ENCODE measurements at places on chromosomes 12 and 14. TPM values are rescaled to one million over a fixed set of nuclear protein-coding genes. Genes with fewer than 3 reads are reported as not detected.

DNA sequence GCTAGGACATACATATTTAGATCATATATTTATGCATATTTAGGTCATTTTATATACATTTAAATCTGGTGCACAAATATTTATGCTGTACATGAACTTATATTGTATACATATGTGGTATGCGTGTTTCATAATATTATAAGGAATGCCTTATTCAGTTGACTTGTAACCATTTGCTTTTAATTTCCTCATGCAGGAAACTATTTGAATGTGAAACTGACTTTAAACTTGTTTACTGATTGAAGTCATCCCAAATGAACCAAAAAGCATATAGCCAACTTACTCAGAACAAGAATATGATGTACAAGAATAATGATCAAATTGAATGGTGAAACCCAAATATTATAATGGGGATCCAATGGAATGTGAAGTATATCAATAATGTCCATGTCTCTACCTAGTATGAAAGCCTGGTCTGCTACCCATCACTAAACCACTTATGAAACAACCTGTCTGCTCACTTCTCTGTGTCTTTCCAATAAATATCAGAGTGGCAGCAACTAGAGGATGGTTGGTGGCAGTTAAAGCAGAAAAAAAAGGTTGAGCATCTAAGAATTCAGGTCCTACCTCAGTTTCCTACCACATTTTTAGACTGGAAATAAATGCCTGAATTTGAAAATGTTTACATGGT, 38.3 kb downstream of the RPS6KA5 start:
- DNase-seq: no peak

DNA sequence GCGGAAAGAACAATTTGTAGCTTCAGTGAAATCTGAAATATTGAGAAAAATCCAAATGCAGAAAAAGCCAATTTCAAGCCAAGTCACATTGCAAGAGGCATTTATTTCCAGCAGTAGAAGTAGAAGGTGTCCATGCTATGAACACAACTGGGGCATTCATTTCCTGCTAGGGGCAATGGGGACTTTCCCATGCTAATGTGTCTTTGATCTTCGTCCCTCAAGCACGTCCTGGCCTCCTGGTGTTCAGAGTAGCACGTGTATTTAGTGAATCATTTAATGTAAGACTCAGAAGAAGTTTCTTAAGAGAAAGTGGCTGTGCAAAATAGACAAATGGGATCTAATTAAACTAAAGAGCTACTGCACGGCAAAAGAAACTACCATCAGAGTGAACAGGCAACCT, 267.9 kb downstream of the TMEM132C start:
- no peak for DNase-seq

DNA sequence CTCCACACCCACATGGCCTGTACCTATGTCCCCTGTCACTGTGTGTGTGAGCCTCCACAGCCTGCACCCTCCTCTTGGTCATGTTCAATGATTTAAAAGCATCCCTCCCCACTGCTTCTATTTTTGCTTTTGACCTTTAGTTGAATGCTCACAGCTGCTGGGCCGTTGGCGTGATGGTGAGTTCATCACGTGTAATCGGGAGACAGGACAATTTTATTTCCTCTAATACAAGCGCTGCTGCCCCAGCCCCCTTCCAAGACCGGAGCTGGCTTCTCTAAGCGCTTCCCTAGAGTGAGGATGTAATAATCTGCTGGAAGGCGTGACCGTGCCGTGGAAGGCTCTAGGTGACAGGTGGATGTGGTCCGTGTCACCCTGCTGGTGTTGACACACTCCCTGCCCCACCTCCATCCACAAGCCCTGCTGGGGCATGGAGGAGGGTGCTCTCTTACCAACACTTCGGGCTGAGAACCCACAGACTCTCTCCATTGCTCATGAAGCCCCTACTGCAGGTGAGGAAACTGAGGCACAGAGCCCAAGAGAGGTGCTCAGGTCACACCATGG, 25.4 kb downstream of the CCDC85C start:
- DNase-seq: no peak

- DNase-seq: no peak
Observed at GRCh38 chr14:58697930-58698642, 60.3 kb downstream of the DACT1 start.

GRCh38 chr12:9761419-9761781, 699 bp upstream of the CD69 start:
- no peak for DNase-seq

DNA sequence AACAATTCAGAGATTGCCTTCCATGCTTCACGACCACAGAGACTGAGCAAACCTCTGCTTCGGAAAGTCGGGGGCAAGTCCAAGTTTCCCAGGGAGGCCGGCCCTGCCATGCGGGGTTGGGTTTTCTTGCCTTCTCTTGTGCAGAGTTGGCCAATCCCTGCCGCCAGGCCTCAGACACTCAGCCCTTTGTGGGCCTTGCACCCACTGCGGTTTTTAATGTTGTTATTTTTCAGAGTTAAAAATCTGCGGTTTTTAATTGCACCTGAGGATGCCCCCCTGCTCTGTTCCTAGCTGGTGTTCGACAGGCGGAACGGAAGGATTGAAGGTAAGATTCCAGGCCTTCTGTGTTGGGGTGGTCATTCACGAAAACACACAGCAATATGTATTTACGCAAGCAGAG, 108.7 kb downstream of the CALM1 start:
- no peak for DNase-seq

DNA sequence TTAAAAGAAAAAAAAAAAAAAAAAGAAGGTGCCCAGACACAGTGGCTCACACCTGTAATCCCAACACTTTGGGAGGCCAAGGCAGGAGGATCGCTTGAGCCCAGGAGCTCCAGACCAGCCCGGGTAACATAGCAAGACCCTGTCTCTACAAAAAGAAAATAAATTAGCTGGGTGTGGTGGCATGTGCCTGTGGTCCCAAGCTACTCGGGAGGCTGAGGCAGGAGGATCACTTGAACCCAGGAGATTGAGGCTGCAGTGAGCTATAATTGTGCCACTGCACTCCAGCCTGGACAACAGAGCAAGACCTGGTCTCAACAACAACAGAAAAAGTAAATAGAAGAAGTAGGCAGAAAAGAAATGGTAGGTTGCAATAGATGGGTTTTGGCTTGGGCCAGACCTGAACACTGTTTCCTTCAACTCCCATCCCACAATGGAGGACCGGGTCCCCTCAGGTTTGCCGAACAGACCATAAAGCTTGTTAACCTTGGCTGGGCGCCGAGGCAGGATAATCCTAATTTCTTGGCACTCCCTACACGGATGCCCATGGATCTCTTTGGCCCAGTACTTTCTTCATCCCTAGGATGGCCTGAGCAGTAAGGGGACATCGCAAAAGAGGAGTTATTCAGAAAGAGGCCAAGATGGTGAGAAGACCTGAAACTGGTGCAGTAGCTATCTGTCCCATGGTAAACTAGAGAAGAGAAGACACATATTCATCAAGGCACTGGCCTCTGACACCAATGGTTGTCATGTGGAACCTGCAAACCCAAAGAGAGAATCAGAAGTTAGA, 165.5 kb upstream of the CCND2 start:
- no peak for DNase-seq

DNA sequence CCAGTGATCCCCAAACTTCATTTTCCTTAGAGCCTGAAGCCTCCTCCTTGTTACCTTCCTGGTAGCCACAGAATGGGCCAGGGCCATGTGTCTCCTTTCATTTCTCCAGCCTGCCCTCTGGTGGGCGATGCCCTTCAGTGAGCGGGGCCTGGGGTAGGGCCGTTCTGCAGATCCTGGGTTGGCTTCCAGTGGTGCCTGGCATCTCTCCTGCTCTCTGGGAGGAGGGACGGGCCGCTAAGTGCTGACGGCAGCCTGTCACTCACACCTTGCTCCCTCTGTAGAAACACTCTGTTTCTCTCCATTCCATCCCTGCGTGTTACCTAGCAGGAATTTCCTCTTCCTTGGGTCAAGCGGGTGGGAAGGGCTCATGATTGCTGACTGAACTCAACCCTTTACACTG, 232.1 kb downstream of the CACNA1C start:
- DNase-seq: peak; percentile 50

DNA sequence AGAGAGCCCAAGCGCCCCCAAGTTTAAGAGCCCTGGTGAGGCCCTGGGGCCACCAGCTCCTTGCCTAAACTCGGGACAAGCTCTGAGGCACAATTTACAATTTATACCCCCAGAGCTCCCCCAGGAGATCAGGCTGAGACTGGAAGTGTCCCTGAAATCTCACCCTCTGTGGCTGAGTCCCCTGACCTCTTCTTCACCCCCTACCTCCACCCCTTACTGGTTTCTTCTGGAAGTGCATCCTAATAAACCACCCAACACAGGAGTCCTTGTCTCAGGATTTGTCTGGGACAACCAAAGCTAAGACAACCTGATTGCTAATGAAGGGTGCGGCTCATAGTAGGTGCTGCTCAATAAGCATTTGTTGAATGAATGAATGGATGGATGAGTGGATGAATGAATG, 206.4 kb downstream of the BCL11B start:
- DNase-seq: peak; percentile 27

GRCh38 chr14:69615496-69616407, 4.4 kb downstream of the SUSD6 start:
- DNase-seq: no peak

GRCh38 chr14:105161964-105162668, 6.5 kb downstream of the JAG2 start:
- DNase-seq: no peak

DNA sequence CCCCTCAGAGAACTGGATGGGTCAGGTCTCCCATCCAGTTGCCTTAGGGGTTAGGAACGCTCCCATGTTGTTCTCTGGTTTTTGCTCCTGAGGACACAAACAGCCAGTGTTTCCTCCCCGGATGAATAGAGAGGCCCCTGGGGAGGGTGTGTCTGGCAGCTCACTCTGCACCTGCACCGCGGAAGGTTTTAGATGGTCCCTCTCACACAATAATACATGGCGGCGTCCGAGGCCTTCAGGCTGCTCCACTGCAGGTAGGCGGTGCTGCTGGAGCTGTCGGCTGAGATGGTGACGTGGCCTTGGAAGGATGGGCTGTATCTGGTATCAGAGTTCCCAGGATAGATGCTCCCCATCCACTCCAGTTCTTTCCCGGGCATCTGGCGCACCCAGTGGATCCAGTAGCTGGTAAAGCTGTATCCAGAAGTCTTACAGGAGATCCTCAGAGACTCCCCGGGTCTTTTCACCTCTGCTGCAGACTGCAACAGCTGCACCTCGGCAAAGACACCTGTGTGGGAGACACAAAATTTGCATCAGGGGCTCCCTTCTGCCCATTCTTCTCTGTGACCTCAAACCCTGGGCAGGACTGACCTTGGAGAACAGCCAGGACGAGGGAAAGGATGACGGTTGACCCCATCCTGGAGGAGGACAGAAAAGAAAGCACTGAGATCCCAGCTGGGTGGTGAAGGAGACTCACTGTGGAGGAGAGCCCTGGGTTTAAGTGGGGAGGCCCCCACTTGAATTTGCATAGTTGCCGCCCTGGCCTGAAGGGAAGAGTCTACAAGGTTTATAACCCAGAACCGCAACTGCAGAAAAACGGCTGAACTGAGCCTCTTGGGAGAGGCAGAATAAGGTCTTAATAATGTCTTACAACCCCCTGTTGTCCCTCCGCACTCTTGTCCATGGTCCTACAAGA, 1324.8 kb downstream of the TMEM121 start:
- DNase-seq: no peak

DNA sequence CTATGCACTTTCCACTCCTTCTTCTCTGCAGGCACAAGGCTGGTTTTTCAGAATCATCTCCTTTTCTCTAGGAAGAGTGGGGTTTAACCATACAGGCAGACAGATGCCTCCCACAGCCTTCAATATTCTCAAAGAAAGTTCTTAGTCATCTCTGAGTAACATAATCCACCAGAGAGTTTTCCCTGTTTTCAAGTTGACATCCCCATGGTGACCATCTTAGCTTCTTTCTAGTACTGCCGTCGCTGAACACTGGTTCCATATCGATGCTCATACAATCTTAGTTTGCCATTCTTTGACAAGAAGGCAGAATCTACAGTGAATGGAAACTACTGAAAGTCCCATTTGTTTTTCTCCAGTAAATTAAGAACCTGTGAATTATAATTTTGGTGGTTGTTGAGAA, 28.6 kb downstream of the TPH2 start:
- no peak for DNase-seq

GRCh38 chr12:52837413-52837741, 3.3 kb upstream of the KRT79 start:
- peak; percentile 49 for DNase-seq

DNA sequence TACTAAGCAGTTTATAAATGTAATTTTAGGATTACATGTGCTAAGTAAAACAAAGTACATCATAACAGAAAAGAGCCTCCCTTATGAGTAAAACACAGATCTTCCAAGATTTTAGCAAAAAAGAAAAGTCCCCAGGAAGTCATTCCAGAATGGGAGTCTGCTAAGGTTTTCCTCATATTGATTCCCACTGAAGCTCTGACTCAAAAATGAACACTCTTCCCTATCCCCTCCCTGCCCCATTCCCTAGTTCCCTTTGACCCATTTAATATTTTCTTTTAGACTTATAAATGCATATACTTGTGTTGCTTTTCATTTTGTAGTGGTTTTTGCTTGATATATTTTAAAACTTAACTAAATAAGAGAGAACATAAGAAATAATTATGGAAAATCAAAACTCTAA, 40.1 kb downstream of the PTGER2 start:
- DNase-seq: no peak

DNA sequence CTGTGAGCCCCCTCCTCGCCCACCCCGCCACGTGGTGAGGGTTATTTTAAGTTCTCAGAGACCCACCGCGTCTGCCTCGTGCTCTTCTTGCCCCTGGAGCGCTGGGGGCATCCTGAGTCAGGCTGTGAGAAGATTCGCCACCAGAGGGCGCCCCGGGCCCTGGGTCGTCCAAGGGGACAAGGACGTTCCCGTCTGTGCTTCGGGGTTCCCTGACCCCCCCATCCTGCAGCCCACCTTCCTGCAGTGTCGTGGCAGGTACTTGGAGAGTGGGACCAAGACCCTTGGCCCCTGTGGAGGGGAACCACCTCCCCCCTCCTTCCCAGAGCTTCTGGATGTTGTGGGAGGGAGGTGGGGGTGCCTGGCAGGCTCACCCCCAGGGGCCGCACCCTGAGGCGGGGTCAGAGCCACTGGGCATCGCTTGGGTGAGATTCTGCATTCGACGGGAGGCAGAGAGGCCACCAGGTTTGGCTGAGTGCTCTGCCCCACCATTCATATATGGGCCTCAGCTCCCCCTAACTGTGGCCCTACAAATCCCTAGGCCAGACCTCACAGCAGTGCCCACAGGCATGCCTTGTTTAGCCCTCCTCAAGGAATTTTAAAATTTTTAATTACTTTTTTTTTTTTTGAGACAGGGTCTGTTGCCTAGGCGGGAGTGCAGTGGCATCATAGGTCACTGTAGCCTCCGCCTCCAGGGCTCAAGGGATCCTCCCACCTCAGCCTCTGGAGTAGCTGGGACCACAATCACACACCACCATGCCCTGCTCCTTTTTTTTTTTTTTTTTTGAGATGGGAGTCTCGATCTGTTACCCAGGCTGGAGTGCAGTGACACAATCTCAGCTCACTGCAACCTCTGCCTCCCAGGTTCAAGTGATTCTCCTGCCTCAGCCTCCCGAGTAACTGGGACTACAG, 17.0 kb downstream of the RHOF start:
- peak; percentile 88 for DNase-seq

GRCh38 chr14:94560751-94561655, at the start of gene SERPINA4:
Gene SERPINA4 (plus strand): TSS chr14:94561442. CDS start chr14:94563483, 2,041 bp downstream.
- no peak for DNase-seq

The ZC2HC1C gene
- 2.7 TPM for polyA plus RNA-seq

The BRAP gene
- polyA plus RNA-seq: 13.0 TPM

The BDKRB1 gene
- 2.8 TPM for polyA plus RNA-seq

The PAH gene
- polyA plus RNA-seq: not detected

The SUOX gene
- polyA plus RNA-seq: 10.8 TPM

The P2RX2 gene
- polyA plus RNA-seq: not detected

The TMEM30B gene
- polyA plus RNA-seq: 0.16 TPM

The SDR9C7 gene
- not detected for polyA plus RNA-seq

The PTGES3 gene
- 406 TPM for polyA plus RNA-seq

The VRTN gene
- polyA plus RNA-seq: not detected

The SYT1 gene
- polyA plus RNA-seq: 14.3 TPM

Data from A549 (cell line).